ENCODE measurements at places on chromosomes 6 and 20. TPM values are rescaled to one million over a fixed set of nuclear protein-coding genes. Genes with fewer than 3 reads are reported as not detected.
A peak's percentile ranks its signal among the peaks of the same experiment; 100 is the strongest.

DNA sequence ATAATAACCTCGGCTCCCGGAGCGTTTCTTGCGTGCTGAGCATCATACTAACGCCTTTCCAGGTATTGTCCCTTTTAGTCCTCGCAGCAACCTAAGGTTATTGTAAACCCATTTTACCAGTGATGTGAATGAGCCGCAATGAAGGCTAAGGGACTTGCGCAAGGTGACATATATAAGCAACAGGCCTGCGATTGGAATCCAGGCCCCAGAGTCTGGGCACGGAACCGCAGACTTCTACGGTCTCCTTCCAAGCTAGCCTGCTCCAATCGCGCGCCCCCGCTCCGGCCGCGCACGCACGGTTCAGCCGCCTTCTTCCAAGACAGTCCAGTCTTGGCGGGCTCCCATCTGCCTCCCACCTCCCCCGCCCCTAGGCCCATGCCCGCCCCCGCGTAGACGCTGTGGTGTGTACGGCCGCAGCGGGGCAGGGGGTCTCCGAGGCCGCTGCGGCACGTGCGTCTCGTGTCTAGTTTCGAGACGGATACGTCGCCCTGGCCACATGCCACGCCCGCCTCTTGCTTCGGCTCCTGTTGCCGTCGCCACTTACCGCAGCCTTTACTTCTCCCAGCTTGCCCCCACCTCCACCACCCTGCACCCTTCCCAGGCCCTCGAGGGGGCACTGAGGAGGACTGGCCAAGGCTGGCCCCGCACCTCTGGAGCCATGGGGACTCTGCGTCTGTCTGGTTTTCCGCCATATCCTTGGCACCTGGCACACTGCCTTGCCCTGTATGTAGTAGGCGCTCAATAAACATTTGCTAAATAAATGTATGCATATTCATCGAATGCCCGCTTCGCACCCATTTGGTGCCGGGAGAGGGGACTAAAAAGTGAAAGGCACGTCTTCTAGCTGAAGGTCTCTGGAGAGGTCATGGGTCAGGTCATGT lies 855 bp upstream of the GFOD1 start:
- DNase-seq = no peak
- no peaks in the 10 kb centered on the region for H3K27me3 ChIP-seq
- H3K36me3 ChIP-seq = no peaks in the 10 kb centered on the region
- peaks cover 44% of the 10 kb centered on the region for H3K4me1 ChIP-seq

DNA sequence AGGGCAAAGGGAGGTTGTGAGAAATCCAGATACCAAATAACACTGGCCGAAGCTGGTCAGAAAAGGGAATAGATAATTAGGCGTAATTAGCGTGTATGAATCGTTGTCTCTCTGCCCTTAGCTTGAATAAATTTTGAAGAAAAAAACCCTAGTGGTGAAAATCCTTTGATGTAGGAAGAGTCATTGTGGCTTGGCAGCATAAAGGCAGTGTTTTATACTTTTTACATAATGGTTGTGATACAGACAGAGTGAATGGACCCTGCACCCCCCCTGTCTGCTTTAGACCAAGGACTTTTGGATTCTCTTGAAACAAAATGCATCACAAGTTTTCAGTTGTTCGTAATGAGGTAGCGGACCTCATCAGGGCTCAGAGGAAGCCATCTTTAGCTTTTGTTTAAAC lies 126.5 kb downstream of the AFG1L start:
- H3K27ac ChIP-seq = no peak overlapping the region
- H3K27me3 ChIP-seq = no peaks in the 10 kb centered on the region
- no peak overlapping the region for H3K4me3 ChIP-seq
- H3K36me3 ChIP-seq = no peaks in the 10 kb centered on the region

- no peaks in the 10 kb centered on the region for H3K27me3 ChIP-seq
- DNase-seq = no peak
- no peak overlapping the region for H3K4me3 ChIP-seq
- no peak overlapping the region for H3K27ac ChIP-seq
- no peaks in the 10 kb centered on the region for H3K36me3 ChIP-seq
Measured at GRCh38 chr6:15861486-15861885, 198.7 kb upstream of the DTNBP1 start.

DNA sequence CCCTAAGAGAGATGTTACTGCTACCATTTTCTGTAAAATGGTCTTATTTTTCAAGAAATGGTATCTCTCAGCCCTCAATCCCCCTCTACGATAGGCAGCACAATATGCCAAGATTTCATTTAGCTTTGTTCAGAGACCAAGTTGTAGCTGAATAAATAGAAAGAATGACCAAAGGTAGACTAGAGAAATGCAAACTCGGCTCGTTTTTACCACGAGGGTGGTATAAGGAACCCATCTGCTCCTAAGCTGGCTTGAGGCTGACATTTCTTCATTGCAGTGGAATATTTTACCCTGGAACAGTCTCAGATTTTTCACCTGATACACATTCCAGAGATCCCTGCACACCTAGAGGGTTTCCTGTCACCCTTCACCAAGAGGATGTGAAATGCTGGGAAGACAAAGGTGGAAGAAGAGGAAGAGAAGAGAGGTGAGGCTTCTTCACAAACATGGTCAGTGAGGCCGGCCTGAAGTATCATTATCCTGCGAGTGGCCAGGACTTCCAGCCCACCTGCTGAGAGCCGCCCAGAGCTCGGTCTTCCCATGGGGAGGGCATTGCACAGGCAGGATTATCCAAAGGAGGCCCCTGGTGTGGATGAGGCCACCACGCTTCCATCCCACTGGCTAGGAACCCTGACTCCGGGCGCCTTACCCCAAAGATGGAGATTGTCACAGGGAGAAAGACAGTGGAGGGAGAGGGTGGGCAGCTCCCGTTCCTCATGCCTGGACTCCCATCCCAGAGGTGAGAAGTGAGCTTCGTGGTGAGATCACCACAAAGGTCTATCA lies 57.1 kb upstream of the AFDN start:
- no peaks in the 10 kb centered on the region for H3K27me3 ChIP-seq
- H3K36me3 ChIP-seq = no peaks in the 10 kb centered on the region
- DNase-seq = no peak
- H3K4me1 ChIP-seq = peaks cover 17% of the 10 kb centered on the region
- H3K27ac ChIP-seq = no peak overlapping the region

- H3K27me3 ChIP-seq = no peaks in the 10 kb centered on the region
- H3K4me1 ChIP-seq = peaks cover 11% of the 10 kb centered on the region
- no peak overlapping the region for H3K4me3 ChIP-seq
- H3K27ac ChIP-seq = no peak overlapping the region
- DNase-seq = no peak
Measured at GRCh38 chr20:35004051-35004725, 48.5 kb downstream of the MYH7B start.

Gene CTAGE9
- total RNA-seq = not detected

DNA sequence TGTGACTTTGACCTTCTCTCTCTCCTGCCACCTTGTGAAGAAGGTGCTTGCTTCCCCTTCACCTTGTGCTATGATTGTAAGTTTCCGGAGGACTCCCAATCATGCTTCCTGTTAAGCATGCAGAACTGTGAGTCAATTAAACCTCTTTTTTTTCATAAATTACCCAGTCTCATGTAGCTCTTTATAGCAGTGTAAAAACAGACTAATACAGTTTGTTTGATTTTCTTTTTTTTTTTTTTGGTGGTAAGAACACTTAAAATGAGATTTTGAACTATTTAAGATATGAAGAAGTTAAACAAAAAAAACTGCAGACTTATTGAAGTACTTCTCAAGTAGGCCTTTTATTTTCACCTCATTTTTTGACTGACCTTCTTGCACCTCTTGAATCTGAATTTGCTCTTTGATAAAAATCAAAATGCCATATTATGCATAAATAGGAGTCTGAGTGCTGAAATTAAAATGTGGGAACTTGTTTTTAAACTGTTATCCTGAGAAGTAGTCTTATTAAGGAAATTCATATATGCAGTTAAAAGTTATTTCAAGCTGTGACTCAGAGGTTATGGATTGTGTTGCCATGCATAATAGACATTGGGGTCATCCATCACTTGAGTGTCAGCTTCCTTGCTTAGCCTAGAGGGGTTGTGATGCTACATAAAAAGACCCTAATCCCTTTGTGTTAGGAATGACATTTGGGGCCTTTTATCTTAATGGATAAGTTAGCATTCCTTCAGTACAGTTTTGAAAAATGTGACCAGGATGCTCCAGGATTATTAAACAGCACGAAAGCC lies 447.9 kb upstream of the FKBP1C start:
- no peaks in the 10 kb centered on the region for H3K4me1 ChIP-seq
- DNase-seq = no peak
- no peak overlapping the region for H3K4me3 ChIP-seq
- no peak overlapping the region for H3K27ac ChIP-seq
- H3K36me3 ChIP-seq = no peaks in the 10 kb centered on the region

- no peaks in the 10 kb centered on the region for H3K36me3 ChIP-seq
- no peak overlapping the region for H3K27ac ChIP-seq
- H3K4me3 ChIP-seq = no peak overlapping the region
- H3K4me1 ChIP-seq = no peaks in the 10 kb centered on the region
- DNase-seq = no peak
- peaks cover 7% of the 10 kb centered on the region for H3K27me3 ChIP-seq
Measured at GRCh38 chr6:31473780-31474761, 23.9 kb upstream of the MICB start.

- H3K4me3 ChIP-seq = no peak overlapping the region
- H3K4me1 ChIP-seq = no peaks in the 10 kb centered on the region
- H3K36me3 ChIP-seq = no peaks in the 10 kb centered on the region
- peaks cover 85% of the 10 kb centered on the region for H3K27me3 ChIP-seq
Measured at GRCh38 chr6:166439366-166440091, 56.8 kb upstream of the MPC1 start.

Gene SIRPB1
- total RNA-seq = 1.4 TPM

GRCh38 chr6:24321538-24322162 lies 36.2 kb downstream of the DCDC2 start:
- peak overlapping the region; percentile 86 for H3K27ac ChIP-seq
- no peak overlapping the region for H3K4me3 ChIP-seq
- no peaks in the 10 kb centered on the region for H3K36me3 ChIP-seq
- H3K4me1 ChIP-seq = peaks cover 76% of the 10 kb centered on the region

Gene MATN4
- total RNA-seq = not detected

DNA sequence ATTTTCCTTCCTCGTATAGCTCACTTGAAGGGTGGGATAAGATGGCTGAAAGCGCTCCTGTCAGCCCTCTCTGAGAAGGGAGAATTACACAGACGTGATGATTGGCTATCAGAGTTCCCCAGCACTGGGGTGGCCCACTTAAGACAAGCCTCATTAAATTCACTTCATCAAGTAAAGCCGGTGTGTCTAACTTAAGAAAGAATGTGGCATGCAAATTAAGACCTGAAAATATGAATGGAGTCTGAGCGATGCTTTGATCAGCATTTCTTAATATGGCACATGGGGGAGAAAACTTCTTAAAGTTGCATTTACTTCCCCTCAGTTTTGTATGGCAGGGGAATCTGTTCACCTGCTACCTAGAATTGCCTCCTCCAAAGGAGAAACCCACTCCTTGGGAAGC lies 369.3 kb downstream of the FARS2 start:
- H3K27me3 ChIP-seq = no peaks in the 10 kb centered on the region
- H3K4me3 ChIP-seq = no peak overlapping the region
- H3K36me3 ChIP-seq = no peaks in the 10 kb centered on the region
- 0 out of 2 replicates have a peak, but pooled peaks cover 6% of the 10 kb centered on the region for H3K4me1 ChIP-seq
- no peak for DNase-seq
